ENCODE measurements at places on chromosomes 7 and 10.

GRCh38 chr7:15046861-15047260 lies 144.3 kb upstream of the DGKB start:
- DNase-seq = no peak

- no peak for DNase-seq
Observed at GRCh38 chr10:97891497-97892167, 42.0 kb downstream of the GOLGA7B start.

- DNase-seq = no peak
Observed at GRCh38 chr10:66927971-66928770, 2.3 kb downstream of the LRRTM3 start.

DNA sequence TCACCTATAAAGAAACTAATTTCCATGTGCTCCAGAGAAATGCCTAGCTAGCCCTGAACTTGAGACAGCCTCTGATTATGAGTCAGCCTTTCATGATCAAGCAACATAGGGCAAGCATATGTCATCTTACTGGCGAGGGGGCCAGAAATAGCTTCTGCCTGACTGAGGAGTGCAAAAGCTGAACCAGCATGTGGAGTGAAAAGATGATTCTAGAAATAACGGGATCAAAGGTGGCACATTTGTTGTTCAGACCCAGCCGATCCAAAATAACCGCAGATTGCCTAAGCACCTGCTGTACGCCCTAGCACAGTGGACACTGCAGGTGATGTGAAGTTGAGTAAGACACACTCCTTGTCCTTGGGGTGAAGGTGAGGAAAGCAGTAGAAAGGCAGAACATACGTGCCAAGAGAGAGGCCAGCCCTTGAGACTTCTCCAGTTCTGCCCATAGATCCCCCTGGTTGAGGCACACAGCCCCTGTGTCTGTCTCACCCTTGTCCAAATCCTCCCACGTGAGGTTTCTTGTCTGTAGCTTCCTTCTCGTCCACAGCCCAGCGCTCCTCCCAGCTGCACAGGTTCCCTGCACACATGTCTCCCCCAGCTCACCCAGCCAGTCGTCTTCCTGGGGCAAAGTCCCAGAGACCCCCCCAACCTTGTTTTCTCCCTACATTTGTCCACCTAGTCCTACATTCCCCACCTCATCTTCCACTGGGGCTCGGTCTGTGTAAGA lies 2.8 kb upstream of the BCL7B start:
- no peak for DNase-seq

DNA sequence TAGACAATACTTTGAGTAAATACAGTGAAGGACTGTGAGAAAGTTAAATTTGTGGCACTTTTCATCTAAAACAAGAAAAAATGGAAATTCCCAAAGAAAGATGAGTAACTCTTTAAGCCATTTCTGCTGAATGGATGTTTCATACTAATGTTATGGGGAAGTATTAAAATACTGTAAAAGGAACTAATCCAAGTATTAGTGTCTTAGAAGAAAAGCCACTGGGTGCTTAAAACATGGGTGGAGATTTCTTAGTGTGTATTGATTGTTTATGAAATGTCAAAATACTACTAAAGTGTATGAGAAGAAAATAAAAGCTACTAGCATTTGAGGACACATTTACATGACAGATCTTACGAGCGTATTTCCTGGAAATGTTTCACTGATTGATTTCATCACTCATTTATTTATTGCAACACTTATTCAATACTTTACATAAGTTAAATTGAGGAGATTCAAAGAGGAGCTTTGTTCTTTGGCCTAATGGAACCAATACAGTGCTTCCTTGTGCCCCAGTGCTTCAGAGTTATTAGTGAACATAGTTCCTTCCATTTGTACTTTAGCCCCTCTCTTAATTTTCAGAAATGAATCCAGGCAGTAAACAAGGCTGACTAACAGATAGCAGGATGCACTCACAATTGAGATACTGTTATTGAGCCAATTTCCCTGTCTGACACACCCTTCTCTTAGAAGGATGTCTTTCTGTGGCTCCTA lies 155.5 kb upstream of the AHR start:
- no peak for DNase-seq
